GM12864 (cell line): ENCODE measurements at places on chromosomes 3 and 15.

- no peak for DNase-seq
Observed at GRCh38 chr3:45884368-45885201, 1.8 kb upstream of the CCR9 start.

- DNase-seq, result no peak
Observed at GRCh38 chr15:80441714-80442113, 37.5 kb downstream of the ARNT2 start.

- DNase-seq, result no peak
Observed at GRCh38 chr15:82845686-82846085, 36.3 kb downstream of the WHAMM start.

DNA sequence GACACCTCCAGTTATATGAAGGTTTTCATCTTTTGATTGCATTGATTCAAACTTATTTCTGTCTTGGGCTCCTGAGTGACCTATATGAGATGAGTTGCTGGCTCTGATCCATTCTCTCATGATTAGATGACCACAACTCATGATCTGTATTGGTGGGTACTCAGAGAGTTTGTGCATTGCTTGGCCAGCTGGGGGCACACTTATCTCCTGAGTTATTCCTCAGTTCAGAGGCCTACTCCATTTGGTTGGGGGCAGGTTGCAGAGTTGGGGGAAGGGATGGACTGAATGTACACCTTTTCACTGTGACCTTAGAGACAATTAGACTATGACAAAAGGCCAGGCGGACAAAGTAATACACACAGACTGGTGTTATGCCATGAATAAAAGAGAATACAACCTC, 166.2 kb upstream of the SEMA6D start:
- no peak for DNase-seq

DNA sequence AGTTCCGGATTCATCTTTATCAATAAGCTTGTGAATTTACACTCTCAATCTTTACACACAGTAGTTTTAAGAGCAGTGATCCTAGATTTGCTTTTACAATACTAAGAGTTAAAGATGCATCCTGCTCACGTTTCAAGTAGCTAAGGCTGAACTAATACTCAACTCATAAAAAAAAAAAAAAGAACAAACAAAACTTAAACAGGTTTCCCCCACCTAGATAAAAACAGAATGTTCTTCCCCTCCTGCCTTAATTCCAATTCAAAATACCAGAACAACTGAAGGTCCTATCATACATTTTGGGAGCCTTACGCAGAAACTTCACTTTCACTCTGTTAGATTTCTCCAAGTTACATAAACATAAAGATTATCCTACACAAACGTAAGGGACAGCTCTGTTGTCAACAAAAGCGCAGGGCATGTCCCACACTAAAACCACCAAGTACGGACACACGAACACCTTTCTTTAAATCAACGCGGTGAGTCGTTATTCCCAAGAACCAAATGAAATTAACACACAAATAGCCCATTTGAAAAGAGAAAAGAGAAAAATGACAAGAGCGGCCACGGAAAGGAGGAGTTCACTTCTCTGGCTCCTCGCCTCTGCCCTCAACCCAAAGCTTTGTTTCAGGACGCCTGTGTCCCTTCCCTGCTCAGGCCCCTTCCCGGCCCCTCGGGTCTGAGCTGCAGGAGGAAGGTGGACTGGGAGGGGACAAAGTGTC, 941 bp downstream of the CBLB start:
- no peak for DNase-seq

DNA sequence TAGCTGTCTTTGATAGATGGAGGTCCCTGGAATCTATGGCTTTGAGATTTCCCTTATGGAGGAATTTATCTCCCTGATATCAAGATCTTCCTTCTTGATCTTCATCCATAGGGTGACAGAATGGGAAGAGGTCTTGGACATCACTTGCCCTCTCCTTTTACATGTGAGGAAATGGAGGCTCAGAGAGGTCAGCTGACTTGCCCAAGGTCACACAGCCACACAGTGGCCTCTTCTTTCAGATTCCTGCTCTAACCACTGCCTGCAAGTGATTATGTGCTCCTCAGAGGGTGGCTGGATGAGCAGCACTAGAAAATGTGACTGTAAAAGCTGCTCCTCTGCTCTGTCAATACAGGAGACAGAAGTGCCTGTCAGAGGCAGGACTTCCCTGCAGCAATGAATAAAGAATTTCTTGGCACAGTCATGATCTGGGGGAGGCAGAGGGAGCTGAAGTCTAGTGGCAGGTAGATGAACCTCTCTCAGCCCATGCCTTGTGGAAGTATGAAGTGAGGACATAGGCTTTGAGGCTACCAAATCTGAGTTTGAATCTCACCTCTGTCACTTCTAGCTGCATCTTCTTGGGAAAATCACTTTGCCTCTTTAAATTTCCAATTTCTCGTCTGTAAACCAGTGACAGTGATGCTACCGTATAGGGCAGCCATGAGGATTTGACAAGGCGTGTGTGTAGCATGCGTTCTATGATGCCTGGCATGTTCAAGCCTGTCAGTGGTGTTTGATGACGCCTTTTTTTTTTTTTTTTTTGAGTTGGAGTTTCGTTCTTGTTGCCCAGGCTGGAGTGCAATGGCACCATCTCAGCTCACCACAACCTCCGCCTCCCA, 12.0 kb downstream of the SSUH2 start:
- no peak for DNase-seq

DNA sequence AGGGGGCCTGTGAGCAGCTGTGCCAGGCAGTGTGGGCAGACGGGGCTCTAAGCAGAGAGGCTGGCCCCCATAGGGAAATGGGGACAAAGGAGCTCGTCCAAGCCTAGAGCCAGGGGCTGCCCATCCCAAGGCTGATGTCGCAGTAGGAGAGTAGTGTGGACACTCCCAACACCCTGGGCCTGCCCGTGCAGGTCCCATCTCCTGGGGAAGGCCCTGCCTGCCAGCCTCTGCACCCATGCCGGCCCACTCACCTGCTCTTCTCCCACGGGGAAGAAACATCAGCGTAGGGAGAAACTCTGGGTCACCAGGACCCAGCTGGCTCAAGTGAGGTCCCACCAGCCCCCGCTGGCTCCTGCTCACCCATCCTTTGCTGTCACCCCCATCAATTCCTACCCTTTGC, 10.7 kb upstream of the DUSP7 start:
- no peak for DNase-seq

GRCh38 chr3:20190991-20191390, 5.0 kb upstream of the SGO1 start:
- DNase-seq, result no peak

DNA sequence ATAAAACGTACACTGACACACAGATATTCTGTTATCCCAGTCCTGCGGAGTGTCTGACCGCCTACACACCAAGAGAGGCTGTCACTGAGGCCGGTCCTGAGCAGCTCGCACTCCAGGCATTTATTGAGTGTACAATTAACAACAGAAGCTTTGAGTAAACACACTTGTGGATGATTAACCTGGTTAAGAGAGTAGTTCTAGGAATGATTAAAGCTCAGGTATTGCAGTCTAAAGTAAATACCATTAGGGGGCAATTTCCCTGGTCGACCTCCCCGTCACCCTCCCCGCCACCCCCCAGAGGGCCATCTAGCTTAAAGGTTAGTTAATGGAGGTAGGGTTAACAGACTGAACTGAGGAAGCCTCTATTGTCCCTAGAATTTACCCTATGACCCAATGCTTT, 1278.5 kb downstream of the NSUN3 start:
- DNase-seq, result no peak

GRCh38 chr3:100075851-100076730, 38.2 kb downstream of the FILIP1L start:
- DNase-seq, result no peak

DNA sequence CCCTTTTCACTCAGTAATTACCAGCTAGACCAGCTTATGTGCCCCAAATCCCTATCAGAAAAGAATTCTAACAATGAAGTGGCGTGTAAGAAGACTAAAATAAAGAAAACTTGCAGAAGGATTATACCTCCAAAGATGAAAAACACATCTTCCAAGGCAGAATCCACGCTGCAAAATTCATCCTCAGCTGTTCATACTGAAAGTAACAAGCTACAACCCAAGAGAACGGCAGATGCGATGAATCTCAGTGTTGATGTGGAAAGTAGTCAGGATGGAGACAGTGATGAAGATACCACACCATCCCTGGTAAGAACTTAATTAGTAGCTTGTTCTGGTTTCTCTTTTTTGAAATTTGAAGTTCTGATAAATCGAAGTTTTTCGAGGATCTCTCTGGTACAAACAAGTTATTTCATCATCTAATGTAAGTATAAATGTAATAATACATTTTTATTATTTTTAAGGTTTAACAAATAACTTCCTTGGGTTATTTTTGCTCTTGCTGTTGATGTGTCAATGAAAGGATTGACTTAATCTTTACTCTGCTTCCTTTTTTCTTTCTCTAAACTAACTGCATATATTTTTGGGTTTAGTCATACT, 1.4 kb downstream of the WDR76 start:
- DNase-seq, result no peak

DNA sequence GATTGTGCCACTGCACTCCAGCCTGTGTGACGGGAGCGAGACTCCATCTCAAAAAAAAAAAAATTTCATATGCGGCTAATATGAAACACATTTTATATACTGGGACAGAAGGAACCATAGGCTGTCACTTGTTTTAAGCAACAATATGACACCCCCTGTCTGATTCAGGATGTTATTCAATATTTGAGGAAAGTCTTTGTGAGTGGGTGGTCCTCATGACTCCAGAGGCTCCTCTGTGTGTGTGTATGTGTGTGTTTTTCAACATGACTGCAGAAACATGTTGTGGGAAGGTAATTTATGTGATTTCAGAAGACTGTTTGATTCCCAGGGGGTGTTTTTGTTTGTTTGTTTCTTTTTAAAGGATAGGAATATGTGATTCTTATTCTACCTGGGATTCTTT, 32.8 kb downstream of the MAP2K1 start:
- DNase-seq, result no peak

DNA sequence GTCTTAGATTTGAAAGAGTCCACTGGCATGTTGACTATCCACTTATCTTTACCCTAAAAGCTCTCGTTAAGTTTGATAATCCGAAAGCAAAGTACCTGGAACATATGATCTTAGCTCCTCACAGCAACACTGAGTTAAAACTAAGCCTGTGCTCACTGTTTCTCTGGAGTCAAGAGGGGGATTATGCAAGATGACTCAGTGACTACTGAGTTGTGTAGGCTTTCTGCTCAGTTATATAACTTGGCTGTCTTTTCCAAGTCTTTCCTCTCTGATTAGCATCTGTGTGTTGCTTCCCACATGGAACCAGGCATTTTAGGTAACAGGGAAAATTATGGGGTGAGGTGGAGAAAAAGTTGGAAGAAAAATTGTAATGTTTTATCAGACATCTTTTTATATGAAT, 31.2 kb upstream of the MYO5C start:
- DNase-seq, result no peak

DNA sequence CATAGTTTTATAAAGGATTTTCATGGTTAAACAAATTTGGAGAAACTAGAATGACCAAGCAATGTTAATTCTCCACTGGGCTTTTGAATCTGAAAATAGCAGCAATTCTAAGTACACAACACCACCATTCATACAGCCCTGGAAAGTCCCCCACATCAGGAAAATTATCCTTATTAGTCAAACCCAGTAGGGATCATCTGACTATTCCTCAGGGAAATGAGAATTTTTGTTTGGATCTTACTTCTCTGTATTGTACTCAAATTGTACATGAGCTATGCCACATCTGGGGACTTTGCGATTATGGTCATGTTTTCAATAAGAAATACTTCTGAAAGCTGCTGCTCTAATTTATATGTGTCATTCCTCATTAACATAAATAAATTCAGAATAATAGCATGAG, 46.0 kb downstream of the RARB start:
- DNase-seq, result no peak

DNA sequence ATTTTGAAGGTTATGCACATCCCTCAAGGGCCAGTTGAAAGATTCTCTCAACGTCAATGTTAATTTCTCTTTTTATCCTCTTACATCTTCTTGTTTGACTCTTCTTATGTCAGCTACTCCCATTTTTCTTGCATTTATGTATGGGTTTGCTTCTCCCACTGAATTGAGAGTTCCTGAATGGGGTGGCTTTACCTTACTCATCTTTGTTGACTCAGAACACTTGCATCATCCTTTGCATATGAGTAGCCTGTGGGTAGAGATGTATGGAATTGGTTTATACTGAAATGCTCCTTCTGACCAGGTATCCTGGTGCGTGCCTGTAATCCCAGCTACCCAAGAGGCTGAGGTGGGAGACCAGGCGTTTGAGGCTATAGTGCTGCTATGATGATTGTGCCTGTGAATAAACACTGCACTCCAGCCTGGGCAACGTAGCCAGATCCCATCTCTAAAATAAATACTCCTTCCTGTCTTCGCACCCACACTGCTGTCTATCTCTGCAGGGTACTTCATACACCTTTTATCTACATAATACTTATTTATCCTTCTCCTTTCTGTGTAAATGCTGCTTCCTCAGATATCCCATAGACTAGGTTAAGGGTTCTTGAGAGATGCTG, 123.6 kb upstream of the DPH6 start:
- DNase-seq, result no peak

GRCh38 chr3:152403632-152404066, 134.9 kb downstream of the MBNL1 start:
- DNase-seq, result no peak

DNA sequence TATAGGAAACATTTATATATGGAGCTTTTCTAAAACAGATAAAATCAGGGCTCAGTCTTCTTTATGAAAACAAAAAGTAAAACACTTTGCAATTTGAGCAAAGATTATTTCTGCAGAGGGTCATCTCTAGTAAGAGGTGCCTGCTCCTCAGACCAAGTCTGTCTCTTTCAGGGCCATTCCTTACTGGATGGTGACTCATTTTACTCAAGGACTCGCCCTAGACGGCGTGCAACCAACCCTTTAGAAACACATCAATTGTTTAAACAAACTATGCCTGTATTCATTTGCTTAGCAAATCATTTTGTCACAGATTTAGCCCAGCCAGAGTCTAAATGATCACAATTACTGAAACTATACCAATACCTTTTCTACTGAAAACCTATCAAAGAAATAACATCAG, 242.8 kb upstream of the ICE2 start:
- no peak for DNase-seq

GRCh38 chr15:70128414-70129140, 30.9 kb upstream of the TLE3 start:
- no peak for DNase-seq

GRCh38 chr3:43732747-43733425, 42.1 kb downstream of the ABHD5 start:
- no peak for DNase-seq

GRCh38 chr3:101512396-101512645, 691 bp downstream of the SENP7 start:
- no peak for DNase-seq

DNA sequence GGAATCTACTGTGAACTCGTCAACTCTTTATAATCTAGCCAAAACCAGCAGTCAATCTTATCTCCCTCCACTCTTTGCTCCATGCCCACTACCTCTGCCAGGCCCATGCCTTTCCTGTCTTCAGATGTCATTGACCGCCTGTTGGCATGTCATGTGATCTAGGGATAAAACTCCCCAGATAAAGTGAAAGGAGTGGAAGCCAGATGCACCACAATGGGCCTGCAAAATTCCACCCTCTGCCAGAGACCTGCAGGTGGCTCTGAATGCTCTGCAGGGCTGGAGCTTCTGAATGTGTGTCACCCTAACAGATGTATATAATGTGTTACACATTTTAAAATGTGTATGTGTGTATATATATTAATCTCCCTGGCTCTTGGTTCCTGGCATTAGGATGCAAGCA, 2.3 kb upstream of the CCR3 start:
- no peak for DNase-seq

- no peak for DNase-seq
Observed at GRCh38 chr3:9951598-9951961, 628 bp downstream of the PRRT3 start.
